Activated CD8-positive, alpha-beta memory T cell treated with anti-CD3 and anti-CD28 coated beads for 24 hours (primary cell): ENCODE measurements at places on chromosomes 6 and 20.

- no peak for DNase-seq
Observed at GRCh38 chr6:132380358-132381029, 20.8 kb downstream of the MOXD1 start.

DNA sequence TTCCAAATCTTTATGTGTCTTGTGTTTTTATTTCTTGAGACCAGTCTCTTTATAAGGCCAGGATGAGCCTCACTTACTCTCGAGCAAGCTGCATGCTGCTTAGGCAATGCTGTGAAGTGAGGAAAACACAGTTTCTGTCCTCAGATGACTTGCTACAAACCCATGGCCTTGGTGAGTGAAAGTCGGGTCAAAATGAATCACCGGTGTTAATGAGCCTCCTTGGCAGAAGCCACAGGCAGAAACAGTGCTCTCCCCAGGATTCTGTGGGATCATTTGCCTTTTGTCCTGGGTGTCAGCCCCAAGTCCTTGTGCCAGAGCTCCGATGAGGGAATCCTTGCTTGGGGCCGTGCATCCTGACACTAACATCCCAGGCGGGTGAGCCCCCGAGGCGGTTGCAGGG, 482.5 kb downstream of the QKI start:
- no peak for DNase-seq

DNA sequence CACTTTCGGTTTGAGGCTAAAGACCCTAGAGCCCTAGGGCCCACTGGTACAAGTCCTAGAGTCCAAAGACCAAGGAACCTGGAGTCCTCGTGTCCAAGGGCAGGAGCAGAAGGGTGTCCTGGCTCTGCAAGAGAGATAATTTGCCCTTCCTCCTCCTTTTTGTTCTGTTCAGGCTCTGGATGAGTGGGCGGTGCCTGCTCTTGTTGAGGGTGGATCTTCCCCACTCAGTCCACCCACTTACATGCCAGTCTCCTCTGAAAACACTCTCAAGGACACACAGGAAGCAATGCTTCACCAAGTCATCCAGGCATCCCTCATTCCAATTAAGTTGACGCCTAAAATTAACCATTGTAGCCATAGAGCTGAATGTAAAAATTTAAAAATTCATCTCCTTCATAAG, 102.1 kb downstream of the UST start:
- DNase-seq, result no peak

DNA sequence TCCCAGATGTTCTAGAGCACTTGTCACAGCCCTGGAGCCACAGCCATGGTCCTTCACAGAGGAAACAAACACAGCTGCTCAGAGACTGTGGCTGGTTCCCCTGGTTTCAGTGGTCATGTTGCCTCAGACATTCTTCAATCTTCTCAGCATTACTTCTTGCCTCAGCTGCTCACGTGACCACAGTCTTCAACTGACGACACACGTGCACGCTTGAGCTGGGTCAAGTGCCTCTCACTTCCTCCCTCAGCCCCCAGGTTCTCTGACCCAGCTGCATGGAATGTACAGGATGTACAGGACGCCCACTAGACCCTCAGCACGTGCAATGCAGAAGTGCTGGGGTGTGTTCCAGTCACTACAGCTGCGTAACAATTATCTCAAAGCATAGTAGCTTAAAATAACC, 159.8 kb upstream of the GGTLC1 start:
- no peak for DNase-seq

DNA sequence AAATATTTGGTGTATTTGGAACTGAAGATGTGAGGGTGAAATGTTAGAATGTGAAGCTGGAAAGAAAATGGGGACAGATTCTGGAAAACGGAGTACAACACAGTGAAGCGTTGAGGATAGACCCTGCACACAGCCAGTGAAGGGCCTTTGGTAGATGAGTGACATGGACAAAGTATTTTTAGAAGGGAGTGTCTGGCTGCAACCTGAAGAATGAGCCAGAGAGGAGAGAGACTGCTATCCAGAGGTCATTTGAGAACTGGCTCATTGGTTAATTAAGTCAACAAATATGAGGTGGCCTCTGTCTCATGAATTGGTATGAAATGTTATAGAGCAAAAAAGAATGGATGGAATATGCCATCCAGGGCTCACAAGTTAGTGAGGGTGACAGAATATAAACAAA, 310.5 kb downstream of the PACRG start:
- DNase-seq, result no peak

DNA sequence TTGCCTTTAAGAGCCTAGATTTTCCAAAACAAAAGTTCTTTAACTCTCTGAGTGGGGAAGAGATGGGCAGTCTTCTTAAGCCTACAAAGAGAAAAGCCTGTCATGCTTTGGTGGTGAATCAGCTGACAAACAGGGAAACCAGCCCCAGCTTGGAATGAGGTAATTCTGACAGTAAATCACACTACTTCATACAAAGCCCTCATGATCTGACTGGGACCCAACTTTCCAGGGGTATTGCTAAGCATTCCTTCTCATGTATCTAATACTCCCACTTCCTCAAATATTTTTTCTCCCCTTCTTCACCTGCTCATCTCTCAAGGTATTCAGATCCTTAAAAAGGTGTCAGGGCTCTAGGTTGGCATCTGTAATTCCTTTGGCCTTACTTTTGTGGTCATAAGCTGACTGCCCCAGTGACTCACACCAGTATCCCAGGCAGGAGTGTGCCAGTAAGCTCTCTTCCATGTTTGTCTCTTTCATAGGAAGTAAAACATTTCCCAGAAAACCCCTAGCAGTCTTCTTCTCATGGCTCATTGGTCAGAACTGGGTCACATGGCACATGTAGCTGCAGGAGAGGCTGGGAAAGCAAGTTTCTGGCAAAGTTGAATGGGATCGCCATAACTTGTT, 15.0 kb upstream of the TBC1D22B start:
- no peak for DNase-seq

- peak; percentile 51 for DNase-seq
Observed at GRCh38 chr6:41791984-41792383, 4.5 kb downstream of the TOMM6 start.

DNA sequence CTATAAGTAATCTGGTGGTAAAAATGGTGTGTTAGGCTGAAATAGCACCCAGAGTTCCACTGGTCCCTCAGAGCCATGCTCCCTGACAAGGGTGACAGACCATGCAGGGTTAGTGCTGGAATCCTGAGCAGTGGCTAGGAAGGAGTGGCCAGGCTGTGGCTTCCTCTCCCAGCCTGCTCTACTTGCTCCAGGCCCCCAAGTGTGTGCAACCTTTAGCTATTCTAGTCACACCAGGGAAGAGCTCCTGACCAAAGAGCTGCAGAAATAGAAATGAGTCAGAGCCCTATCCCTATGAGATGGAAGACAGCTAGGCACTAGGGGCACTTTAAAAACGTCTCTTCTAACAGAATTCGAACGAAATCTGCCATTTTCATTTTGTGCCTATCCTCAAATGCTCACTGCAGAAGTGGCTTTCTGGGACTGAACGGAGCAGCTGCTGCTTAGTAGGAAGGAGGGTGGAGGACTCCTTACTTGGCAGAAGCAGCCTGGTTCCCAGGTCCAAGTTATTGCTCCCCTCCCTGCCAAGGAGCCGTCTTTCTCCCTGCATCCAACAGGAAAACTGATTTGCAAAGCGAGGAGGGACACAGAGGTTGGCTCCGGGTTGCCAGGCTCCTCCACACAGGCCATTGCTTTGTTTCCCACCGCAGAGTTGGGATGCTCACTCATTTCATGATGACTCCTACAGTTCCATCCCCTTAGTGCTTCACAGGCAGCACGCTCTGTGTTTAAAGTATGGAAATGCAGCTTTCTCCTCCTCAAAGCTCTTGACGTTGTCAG, 754.5 kb downstream of the C6orf118 start:
- no peak for DNase-seq

DNA sequence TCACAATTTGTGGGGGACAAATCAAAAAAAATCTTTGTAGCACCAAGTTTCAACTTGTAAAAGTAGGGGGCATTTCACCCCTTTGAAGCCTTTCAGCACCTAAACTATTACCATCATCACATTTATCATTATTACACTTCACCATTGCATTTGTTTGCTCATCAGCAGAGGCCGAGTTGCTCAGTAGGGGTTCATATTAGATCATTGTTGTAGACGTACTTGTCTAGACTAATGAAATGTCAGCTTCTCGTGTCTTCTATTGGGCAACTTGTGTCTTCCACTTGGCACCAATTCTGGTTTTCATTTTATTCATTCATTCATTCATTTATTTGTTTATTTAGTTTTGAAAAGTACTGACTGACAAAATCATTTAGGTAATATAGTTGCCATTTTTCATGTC, 338.3 kb upstream of the KCNQ5 start:
- no peak for DNase-seq

DNA sequence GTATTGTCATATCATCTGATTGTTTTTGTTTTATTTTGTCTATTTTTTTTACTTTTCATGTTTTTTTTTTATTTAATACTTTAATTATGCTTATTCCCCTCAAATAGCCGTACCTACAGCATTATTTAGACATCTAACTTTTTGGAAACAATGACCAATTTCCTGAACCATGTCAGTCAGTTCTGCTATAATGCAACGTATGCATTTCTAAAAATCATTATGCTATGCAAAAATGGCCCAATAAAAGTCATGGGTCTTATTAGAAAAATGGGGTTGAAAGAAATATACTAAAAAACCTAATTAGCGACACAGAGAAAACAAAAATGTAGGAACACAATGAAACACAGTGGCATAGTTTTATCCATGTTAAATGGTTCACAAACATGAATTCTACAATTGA, 1454.7 kb downstream of the GRIK2 start:
- no peak for DNase-seq

- no peak for DNase-seq
Observed at GRCh38 chr20:61317966-61318530, 66.0 kb downstream of the CDH4 start.

- DNase-seq, result no peak
Observed at GRCh38 chr6:142841915-142842314, 103.1 kb downstream of the HIVEP2 start.

- no peak for DNase-seq
Observed at GRCh38 chr6:1027795-1028569, 283.9 kb upstream of the FOXQ1 start.

- DNase-seq, result no peak
Observed at GRCh38 chr6:139847457-139847813, 473.0 kb upstream of the CITED2 start.

- no peak for DNase-seq
Observed at GRCh38 chr20:20020908-20021307, 3.7 kb downstream of the NAA20 start.

DNA sequence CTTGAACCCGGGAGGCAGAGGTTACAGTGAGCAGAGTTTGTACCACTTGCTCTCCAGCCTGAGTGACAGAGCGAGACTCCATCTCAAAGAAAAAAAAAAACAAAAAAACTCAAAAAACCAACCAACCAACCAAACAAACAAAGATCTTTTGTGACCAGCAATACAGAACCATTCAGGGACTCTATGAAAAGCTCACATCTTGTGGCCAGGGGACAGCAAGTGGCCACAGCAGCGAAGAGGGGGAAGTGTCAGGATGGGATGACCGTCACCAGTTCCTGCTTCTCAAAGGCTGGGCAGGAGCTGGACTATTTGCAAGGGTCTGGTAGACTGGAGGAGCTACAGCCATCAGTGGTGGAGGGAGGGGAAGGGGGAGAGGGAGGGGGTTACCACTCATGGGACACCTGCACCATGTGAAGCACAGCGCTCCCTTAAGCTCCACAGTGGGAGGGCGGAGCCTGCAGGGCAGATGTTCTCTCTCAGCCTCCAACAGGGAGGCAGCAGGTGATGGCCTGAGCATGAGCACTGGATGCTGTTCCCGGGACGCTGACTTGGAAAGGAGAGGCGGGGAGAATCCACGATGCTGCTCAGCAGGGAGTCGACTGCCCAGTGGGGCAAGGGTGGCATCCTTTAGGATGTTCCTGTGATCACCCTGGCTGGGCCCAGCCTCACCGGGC, 19.7 kb upstream of the ULBP3 start:
- DNase-seq, result no peak

GRCh38 chr6:100554228-100554627, 89.5 kb upstream of the SIM1 start:
- no peak for DNase-seq

GRCh38 chr6:108526739-108527174, 34.0 kb upstream of the FOXO3 start:
- DNase-seq, result no peak

DNA sequence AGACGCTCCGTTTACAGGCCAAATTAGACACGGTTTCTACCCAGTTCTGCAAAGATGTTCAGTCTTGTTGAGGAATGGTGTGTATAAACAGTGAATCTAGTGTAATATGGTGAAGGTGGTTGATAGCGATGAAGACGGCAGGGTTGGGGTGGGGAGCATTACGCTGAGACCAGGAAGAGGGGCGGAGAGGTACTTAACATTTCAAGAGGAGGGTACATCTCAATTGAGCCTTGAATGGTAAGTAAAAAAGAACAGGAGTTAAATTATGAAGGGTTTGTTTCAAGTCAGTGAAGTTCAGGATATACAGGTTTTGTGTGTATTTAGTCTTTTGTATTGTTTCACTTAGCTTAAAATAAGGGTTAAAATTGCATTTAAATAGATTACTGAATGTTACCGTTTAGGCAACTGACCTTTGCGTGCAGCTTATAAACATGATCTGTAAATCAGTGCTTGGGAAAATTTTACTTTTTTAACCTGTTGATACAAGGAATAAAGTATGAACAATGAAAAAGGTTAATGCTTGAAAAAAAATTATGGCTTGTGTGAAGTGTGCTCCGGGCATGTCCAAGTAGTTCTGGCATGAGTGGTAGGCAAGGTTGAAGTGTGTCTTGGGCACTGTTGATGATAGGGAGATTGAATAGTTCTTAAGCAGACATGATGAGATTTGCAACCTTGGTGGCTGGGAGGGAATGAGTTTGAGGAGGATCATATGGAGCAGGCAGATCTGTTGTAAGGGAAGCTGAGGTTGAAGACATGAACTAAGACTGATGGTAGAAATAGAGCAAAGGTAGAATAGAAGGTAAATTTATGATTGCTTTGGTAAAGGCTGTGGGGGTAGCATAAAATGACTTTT, 842 bp downstream of the POLR1C start:
- DNase-seq, result no peak

GRCh38 chr20:60628749-60629148, 623.3 kb upstream of the CDH4 start:
- DNase-seq, result no peak

DNA sequence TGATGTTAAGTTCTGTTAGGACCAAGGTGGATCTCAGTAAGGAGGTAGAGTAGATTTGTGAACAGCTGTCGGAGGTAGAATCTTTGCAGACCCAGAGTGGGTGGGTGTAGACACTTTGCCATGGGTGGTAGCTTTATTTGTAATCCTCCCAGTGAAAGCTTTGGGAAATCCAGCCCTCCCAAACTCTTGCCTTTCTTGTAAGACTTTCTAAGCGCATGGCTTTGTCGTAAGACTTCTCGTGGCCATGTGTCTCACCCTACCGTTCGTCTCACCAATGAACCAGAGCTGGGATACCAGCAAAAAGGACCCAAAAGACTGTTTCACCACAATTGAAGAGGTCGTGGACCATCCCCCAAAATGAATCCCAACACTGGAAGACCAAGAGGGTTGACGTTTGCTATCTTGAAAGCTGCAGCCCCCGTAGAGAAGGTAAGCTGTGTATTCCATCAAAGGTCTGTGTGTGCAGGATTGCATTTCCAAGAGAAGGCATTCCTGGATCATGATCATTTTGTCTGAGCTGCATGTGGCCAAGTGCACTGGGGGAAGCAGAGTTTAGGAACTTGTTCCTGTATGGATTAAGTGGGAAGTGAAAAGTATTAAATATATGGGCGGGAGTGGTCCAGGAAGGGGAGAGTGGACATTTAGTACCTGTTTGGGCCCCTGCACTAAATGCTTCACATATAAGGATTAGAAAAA, 5.8 kb upstream of the TMEM14A start:
- DNase-seq, result no peak
